ENCODE measurements at places on chromosomes 5 and 9. TPM values are rescaled to one million over a fixed set of nuclear protein-coding genes. Genes with fewer than 3 reads are reported as not detected.
A peak's percentile ranks its signal among the peaks of the same experiment; 100 is the strongest.

GDNF gene
- 89.0 TPM for total RNA-seq

DNA sequence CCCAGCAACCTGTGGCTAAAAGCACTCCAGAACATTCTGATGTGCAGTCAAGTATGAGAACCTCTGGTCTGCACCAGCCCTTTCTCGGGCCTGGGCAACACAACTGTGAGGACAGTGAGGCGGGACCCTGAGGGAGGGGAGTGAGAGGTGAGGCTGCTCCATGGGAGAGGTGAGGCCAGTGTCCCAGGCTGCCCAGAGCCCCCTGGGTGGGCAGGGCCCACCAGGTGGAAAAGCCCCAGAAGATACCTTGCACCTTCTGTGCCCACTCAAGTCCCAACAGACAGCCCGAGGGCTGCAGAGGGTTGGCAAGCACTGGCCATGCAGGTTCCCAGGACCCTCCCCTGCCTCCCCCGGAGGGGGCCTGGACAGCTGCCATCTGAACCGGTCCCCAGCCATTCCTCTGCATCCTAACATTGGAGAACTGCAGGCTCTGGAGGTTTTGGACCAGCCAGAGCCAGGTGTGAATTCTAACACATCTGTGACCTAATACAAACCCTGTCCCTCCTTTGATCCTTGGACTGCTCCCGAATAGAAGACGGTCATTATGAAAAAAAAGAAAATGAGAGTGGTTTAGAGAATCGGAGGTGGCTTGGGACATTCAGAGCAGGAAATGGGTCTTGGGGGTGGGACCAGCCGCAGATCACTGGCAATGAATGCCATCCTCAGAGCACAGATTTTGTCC lies 57.0 kb downstream of the DUSP1 start:
- H3K36me3 ChIP-seq, result no peaks in the 10 kb centered on the region
- H3K27ac ChIP-seq, result no peak overlapping the region
- H3K27me3 ChIP-seq, result no peaks in the 10 kb centered on the region
- DNase-seq, result peak; percentile 55

NR5A1 gene
- not detected for total RNA-seq

GRCh38 chr5:165497707-165498106 lies 1992.3 kb downstream of the MAT2B start:
- no peak for DNase-seq
- H3K27ac ChIP-seq, result no peak overlapping the region
- H3K27me3 ChIP-seq, result no peaks in the 10 kb centered on the region
- H3K36me3 ChIP-seq, result no peaks in the 10 kb centered on the region

DNA sequence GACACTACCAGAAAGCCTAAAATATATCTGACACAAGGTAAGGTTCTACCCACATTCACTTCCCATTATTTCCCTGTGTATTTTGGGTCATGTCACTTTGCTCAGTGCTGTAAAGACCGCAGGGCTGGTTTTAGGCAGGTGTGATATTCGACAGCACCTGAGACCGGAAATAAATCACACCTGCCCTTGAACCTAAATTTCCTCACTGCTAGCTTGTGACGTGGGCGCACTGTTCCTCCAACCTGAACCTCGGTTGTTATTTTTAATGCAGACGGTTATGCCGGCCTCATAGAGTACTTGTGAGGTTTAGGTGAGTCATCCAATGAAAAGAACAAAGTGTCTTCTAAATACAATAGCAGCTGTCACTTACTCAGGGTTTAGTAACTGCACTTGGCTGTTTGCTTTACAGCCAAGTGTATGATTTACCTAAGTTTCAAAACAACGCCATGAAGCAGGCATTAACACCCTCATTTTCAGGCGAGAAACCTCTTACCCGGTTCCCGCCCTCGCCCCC lies 20.7 kb upstream of the ZNF782 start:
- H3K36me3 ChIP-seq, result no peaks in the 10 kb centered on the region
- no peak for DNase-seq
- peak overlapping the region; percentile 72 for H3K4me3 ChIP-seq
- H3K4me1 ChIP-seq, result peaks cover 8% of the 10 kb centered on the region
- no peaks in the 10 kb centered on the region for H3K27me3 ChIP-seq

DNA sequence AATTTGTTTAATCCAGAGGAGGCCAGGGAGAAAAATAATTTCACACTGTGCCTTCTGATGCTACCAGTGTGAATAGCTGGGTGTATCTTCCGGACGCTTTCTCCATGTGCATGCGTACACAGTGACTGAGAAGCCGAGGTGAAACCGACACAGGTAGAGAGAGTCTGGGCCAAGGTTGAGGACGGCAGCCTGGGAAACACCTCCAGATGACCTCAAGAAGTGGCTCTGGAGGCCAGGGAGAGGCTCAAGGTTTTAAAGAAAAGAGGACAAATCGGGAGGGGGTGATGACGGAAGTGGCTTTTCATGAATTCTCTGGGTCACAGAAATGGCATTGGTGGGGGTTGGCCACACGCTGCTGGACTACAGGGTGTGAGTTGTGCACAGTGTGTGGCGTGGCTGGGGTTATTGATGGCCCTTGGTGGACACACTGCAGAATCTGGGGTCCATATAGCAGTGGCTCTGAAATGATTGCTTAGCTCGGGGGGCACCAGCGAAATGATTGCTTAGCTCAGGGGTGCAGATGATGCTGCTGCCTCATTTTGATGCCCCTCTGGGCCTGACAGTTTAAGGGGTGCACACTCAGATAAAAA lies 34.1 kb upstream of the LRRC14B start:
- no peak overlapping the region for H3K4me3 ChIP-seq
- H3K4me1 ChIP-seq, result no peaks in the 10 kb centered on the region
- H3K36me3 ChIP-seq, result no peaks in the 10 kb centered on the region
- H3K27me3 ChIP-seq, result peaks cover 16% of the 10 kb centered on the region

DNA sequence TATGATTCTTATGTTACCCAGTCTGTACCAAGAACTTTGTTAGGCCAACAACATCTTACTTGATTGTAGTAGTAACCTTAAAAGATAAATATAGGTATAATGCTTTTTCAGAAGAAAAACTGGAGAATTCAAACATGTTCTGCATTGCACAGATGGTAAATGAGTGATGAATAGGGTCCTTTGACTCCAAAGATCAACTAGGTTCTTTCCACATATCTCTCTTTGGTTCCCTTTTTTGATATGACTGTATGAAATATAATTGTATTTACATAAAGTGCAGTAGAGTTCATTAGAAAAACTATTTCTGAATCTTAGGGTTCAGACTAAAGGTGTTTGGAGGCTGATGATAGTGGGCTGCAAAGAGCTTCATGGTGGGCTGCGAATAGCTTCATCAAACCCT lies 150.5 kb upstream of the CDKN2B start:
- DNase-seq, result no peak
- no peaks in the 10 kb centered on the region for H3K27me3 ChIP-seq
- H3K27ac ChIP-seq, result no peak overlapping the region
- H3K36me3 ChIP-seq, result no peaks in the 10 kb centered on the region
